ENCODE measurements at places on chromosomes 1 and 21. TPM values are rescaled to one million over a fixed set of nuclear protein-coding genes. Genes with fewer than 3 reads are reported as not detected.

Gene THEMIS2
- 4.6 TPM for total RNA-seq

Gene ETV3
- 39.0 TPM for total RNA-seq

DNA sequence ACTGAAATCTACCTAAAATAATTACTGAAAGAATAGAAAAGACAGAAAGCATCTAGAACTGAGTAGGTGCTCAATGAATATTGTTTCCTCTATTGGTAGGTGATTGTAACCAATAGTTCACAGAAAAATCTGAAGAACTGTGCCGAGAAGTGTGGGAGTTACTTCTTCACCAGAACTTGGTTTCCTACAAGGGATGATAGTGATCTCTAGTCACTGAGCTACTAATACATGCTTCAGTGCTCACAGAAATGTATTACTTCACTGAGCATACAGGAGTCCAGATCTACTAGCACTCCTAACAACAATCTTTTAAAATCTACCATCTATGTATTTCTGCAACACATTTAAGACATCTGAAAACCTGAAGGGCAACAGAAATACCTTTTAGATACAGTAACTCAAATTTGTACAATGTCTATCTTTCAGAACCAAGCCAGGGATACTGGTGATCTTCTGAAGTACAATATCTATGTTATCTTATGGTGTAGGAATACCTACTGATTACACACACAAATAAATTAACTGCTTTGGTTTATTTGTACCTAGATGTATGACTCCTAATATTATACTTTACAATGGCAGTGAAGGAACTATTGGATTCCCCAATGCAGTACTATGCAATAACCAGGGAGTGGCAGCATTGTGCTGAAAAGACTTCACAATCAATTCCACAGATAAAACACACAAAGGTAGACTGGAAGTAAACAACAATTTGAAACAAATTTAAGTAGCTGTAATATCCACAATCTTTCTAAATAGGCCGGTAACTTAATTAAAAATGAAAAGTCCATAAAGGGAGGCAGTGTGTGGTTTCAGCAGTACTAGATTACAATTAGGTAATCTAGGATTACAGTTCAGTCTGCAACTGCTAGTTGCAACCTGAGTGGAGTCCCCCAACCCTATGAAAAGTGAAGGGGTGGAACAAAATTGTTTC lies 243.0 kb downstream of the SLC45A1 start:
- DNase-seq = no peak

DNA sequence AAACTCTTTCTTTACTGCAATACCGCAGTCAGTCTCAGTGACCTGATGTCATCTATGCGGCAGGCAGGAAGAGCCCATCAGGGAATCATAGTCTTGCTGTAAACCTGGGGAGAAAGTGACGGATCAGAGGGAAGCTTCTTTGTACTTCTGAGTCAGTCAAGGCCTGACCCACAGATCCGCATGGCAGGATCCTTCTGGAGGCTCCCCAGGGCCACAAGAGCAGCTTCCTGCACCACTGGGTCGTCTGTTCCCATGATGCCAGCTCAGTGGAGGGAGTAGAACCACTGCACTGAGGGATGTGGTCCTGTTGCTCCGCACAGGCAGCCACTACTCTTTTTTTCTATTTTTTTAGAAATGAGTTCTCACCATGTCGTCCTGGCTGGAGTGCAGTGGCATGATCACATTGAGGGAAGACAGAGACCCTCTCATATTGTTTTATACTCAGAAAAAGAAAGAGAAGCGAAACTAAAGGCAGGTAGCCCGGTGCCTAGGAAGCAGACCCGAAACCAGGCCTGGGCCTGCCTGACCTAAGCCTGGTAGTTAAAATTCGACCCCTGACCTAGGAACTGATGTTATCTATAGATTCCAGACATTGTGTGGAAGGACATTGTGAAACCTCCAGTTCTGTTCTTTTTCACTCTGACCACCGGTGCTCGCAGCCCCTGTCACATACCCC lies 6.3 kb upstream of the ERVH48-1 start:
- no peak for DNase-seq

DNA sequence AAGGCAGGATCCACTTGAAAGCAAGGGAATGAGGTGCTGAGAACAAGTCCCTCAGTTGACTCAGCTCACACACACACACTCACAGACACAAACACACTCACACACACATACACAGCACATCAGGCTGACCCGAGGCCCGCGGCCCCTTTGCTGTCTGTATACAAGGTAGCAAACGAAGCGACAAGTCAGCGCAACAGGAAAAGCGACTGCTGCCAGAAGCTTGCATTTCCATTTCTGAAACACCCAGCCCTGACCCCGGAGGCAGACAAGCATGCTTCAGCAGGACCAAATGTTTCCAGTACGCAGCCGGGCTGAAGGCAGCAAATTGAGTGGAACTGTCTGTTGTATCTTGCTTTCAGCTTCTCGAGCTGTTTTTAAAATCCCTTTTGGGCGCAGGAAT lies 501.6 kb downstream of the NPHP4 start:
- no peak for DNase-seq

- DNase-seq = no peak
Observed at GRCh38 chr1:219902951-219903350, 25.4 kb downstream of the SLC30A10 start.

GRCh38 chr1:155062702-155063411 lies 683 bp upstream of the EFNA4 start:
- peak; percentile 95 for DNase-seq

DNA sequence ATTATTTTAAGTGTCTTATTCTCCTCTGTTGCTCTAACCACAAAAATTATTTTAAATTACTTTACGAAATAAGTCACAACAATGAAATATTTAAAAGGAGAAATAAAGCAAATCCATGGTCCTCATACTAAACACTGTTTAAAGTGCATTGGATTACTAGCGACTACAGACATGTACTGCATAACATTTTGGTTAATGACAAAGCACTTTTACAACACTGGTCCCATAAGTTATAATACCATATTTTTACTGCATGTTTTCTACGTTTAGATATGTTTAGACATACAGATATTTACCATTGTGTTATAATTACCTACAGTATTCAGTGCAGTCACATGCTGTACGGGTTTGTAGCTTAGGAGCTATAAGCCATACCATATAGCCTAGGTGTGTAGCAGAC lies 30.2 kb downstream of the VAMP4 start:
- DNase-seq = no peak

GRCh38 chr1:203491664-203492063 lies 2.3 kb upstream of the OPTC start:
- DNase-seq = no peak

Data from glutamatergic neuron (in vitro differentiated cells).